Activated CD4-positive, alpha-beta T cell treated with anti-CD3 and anti-CD28 coated beads, Interleukin-2, amount 50 U/mL, for 24 hours (primary cell): ENCODE measurements at places on chromosomes 3 and 15.
A peak's percentile ranks its signal among the peaks of the same experiment; 100 is the strongest.

GRCh38 chr3:114714237-114714636 lies 420.4 kb downstream of the TIGIT start:
- DNase-seq, result no peak

DNA sequence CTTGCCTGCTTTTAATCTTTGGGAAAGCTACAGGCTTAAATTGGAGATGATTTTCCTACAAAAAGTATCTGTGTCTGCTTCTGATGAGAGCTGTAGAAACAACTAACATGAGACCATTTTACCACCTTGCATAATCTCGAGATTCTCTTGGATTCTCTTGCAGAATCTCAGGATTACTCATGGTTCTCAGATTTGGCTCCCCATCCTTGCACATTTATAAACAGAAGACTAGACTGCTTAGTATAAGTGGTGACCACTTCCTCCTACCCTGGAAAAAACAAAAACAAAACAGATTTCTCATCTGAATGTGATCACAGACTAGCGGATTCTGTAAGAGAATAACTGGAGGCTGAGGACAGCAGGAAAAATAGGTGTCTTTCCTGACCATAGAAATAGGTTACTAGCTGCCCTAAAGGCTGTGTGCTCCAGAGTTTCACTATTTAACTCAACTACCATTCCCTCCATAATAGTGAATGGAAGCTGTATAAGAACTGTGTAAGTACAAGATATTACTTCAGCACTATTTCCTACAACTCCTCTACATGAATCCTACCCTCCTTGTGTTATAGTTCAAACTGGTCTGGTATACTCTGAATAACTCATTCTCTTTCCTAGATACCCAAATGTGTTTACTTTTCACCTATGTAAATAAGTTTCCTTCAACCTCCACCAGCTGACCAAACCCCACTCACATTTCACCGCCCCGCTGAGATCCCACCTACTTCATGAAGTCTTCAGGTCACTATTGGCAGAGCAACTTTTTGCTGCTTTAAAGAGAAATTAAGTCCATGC lies 122.2 kb upstream of the C2CD4B start:
- no peak for DNase-seq

- no peak for DNase-seq
Measured at GRCh38 chr3:66431494-66431893, 69.3 kb downstream of the LRIG1 start.

DNA sequence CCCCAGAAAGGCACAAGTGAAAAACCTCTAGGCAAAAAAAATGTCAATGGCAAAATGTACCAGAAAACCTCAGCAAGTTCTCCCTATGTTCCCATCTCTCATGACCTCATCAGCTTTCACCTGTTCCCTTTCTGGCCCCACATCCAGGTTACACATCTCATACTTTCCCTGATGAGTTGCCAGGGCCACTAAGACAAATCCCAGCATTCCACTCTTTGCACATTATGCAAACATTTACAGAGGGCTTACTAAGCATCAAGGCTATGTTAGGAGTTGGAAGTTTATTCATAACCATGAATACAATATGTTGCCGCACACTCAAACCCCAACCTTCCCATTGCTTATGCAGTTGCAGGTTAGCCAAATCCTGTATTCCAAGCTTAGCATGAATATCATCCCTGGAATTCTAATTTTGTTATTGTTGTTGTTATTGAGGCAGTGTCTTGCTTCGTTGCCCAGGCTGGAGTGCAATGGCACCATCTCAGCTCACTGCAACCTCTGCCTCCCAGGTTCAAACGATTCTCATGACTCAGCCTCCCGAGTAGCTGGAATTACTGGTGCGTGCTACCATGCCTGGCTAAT lies 129.3 kb upstream of the UBE2E2 start:
- DNase-seq, result no peak

- DNase-seq, result no peak
Measured at GRCh38 chr3:177800561-177800960, 603.3 kb upstream of the TBL1XR1 start.

DNA sequence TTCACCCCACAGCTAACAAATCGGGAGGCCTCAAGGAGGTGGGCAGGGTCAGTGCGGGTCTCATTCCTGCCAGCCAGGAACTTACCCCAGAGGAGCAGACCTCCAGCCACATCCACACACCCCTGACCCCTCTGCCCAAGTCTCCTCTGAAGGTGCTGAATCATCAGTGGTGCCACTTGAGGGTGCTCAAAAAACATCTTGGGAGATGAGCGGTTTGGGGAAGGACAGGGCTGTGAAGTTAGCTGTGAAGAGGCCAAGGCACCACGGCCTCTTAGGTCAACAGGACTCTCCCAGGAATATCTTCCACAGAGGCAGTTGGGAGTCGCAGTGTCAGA lies 1.2 kb downstream of the DAPK2 start:
- no peak for DNase-seq

GRCh38 chr3:40771112-40771511 lies 246.4 kb downstream of the ZNF621 start:
- DNase-seq, result no peak

- no peak for DNase-seq
Measured at GRCh38 chr3:189953551-189953950, 167.1 kb downstream of the P3H2 start.

DNA sequence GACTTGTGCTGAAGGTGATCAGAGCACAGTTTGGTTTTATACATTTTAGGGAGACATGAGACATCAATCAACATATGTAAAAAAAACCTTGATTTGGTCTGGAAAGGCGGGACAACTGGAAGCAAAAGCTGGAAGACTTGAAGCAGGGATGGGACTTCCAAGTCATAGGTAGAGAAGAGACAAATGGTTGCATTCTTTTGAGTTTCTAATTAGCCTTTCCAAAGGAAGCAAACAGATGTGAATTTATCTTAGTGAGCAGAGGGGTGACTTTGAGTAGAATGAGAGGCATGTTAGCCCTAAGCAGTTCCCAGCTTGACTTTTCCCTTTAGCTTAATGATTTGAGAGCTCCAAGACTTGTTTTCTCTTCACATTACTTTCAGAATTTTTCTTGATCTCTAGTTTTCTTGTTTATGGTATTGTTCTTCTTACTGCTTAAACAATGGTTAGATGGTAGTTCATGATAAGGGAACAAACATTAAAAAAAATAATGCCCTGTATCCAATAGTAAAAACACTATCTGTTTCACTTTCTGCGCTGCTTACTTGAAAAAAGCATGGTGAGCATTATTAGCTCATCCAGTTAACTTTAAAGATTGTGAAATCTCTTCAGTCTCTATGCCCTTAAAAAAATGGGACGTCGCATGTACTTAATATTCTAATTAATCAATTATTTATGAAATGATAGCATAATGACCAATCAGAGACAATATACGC lies 48.5 kb upstream of the BCHE start:
- no peak for DNase-seq

DNA sequence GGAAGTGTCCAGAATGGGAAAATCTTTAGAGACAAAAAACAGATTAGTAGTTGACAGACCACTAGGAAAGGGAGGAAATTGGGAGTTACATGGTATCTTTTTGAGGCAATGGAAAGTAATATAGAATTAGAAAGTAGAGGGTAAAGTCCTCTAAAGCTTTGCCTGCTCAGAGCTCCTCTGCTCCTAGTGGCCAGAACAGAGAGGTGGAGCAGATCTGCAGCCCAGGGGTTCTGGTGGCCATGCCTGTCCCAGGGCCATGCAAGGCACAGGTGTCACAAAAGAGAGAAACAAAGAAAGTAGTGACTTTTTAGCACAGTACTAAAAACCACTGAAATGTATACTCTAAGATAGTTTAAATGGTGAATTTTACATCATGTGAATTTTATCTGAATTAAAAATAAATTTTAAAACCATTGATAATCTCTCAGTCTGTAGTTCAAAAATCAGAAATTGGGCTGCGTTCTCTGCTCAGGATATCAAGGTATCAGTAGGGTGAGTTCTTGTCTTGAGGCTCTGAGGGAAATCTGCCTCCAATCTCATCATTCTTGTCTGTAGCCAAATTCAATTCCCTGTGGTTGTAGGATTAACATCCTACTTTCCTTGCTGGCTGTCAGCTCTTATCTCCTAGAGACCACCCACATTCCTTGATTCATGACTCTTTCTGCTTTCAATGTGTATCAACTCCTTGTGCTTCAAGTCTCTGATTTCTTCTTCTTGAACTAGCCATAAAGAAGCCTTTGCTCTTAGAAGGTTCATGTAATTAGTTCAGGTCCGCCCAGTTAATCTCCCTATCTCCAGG lies 23.6 kb downstream of the PYGO1 start:
- DNase-seq, result no peak

DNA sequence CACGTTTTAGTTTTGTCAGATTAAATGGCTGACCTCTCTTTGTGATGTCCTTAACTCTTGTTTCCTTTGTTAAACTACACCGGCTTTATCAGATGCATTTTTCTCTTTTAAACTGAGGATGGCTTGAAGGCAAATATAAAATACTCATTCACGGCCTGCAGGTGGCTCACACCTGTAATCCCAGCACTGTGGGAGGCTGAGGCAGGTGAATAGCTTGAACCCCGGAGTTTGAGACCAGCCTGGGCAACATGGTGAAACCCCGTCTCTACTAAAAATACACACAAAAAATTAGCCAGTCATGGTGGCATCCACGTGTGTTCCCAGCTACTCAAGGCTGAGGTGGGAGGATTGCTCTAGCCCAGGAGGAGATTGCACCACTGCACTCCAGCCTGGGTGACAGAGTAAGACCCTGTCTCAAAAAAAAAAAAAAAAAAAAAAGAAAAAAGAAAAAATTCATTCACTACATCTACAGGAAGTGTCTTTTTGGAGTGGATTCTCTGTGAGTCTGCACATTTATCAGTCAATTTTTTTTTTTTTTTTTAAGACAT lies 34.7 kb upstream of the SACM1L start:
- DNase-seq, result no peak

GRCh38 chr15:71114887-71115566 lies at the start of gene THSD4:
Gene THSD4 (plus strand): TSS chr15:71115471.
- peak; percentile 40 for DNase-seq

DNA sequence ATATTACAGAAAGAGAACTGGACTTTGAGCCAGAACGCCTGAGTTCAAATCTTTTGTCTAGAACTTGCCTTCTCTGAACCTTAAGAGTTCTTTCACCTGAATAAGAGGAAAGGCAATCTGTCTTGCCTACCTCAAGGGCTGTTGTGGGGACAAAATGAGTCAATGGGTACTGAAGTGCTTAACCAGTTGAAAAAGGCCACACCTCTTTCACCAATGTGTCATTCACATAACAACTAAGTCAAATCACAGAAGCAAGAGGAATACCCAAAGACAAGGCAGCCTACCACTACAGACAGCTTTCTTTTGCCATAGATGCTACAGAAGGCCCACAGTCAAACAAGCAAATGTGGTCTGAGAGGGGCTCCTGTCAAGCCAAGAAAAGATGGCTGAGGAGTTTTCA lies 39.7 kb downstream of the NBEAL2 start:
- no peak for DNase-seq

DNA sequence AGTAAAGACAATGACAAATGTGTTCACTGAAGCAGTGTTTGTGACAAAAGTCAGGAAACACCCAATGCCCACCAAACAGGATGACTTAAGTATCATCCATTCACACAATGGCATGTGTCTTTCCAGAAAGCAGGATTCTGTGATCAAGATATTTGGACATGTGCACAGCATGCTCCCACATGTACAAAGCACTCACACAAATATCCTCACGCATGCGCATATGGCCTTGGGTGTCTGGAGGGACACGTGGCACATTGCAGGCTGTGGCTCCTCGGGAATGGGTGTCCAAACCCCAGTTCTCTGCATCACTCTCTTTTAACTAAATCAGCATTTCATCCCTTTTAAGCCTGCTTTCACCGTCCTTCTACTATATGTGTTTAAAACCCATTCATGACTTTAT lies 130.5 kb downstream of the KLF13 start:
- no peak for DNase-seq

- no peak for DNase-seq
Measured at GRCh38 chr15:92687195-92687602, 31.6 kb upstream of the FAM174B start.

DNA sequence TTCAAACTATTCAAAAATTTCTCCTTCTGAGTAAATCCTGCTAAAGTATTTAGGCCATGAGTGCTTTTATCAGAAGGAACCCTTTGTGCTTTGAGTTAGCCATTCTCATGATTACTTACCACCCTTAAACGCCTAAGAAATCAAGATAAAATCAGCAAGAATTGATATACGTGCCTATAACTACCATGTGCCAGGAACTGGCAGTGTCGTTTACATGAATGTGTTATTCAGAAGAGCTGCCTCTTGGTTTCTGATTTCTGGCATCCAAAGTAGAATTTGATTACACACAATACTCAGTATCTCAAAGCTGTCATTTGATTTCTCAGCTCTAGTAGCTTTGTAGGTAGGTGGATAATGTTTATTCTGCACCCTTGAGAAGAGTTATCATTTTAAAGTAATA lies 351.3 kb upstream of the CCDC54 start:
- DNase-seq, result no peak

- DNase-seq, result no peak
Measured at GRCh38 chr3:167057581-167057980, 322.5 kb downstream of the ZBBX start.

GRCh38 chr3:10242182-10243065 lies 5.8 kb upstream of the TATDN2 start:
- DNase-seq, result peak; percentile 72

DNA sequence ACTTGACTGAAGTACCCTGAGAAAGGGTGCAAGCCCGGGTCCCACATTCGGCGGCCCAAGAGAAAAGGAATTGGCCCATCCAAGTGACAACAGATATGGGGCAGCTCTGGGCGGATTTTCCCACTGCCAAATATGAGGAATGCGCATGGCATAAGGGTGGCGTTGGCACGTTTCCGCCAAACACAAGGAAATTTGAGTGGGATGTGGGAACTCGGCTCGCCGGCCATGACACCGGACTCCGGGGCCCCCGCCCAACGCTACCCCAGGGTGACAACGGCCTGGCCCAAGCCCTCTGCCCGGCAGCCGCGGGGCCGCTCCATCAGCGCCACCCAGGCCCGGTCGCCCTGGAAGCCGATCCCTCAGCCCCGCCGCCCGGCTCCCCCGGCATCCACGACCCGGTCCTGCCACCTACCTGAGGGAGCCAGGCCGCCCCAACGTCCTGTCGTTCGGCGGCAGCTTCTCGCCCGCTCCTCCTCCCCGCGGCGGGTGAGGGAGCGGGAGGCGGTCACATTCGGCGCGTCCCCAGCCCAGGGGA lies 449 bp downstream of the RAF1 start:
- DNase-seq, result peak; percentile 33

DNA sequence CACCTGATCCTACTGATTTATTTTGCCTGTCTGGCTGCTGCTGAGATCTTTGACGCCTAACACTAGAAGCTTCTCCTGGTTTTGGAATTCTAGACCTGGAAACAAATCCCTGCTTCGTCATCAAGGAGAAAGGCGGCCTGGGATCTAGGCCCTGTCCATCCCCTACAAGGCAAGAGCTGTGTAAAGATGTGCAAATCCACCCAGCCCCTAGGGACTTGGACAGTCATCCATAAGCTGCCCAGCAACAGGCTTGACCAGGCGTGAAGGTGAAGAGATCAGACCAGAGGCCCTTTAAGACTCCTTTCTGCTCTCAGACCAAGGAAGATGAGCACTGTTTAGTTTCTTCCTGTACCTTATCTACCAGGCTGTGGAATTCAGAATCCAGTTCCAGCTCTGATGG lies 32.2 kb downstream of the SLC41A3 start:
- DNase-seq, result no peak

DNA sequence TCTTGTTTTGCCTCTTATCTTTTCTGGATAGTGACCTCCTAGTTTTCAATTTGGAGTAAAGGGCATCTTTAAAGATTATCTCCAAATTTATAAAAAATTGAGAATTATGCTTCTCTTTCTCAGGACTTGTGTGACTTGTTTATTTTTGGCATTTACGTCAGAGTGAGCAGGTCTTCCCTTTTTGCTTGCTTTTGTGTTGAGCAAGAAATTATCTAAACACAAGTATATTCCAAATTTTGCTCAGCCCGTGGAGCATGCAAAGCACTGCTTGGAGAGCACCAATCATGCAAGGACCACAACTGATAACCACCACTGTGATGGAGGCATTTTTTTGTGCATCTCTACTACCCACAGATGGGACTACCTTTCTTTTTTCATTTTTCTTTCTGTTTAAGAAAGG lies 7.1 kb downstream of the SLC25A26 start:
- DNase-seq, result no peak
